ENCODE measurements at places on chromosomes 7 and 10. TPM values are rescaled to one million over a fixed set of nuclear protein-coding genes. Genes with fewer than 3 reads are reported as not detected.

SPDYE16 gene
- total RNA-seq: 2.9 TPM

PNLIPRP1 gene
- not detected for total RNA-seq

POLD2 gene
- 37.1 TPM for total RNA-seq

JAZF1 gene
- 30.7 TPM for total RNA-seq

SYT15 gene
- 0.67 TPM for total RNA-seq

LIPM gene
- not detected for total RNA-seq

GTF2IRD1 gene
- total RNA-seq: 2.4 TPM

MEOX2 gene
- not detected for total RNA-seq

LMOD2 gene
- not detected for total RNA-seq

BCL7B gene
- 126 TPM for total RNA-seq

COL26A1 gene
- not detected for total RNA-seq

Data from CD4-positive, CD25-positive, alpha-beta regulatory T cell (primary cell).